ENCODE measurements at places on chromosomes 4 and X.

GRCh38 chrX:7108030-7108429, 39.5 kb upstream of the STS start:
- DNase-seq, result no peak

DNA sequence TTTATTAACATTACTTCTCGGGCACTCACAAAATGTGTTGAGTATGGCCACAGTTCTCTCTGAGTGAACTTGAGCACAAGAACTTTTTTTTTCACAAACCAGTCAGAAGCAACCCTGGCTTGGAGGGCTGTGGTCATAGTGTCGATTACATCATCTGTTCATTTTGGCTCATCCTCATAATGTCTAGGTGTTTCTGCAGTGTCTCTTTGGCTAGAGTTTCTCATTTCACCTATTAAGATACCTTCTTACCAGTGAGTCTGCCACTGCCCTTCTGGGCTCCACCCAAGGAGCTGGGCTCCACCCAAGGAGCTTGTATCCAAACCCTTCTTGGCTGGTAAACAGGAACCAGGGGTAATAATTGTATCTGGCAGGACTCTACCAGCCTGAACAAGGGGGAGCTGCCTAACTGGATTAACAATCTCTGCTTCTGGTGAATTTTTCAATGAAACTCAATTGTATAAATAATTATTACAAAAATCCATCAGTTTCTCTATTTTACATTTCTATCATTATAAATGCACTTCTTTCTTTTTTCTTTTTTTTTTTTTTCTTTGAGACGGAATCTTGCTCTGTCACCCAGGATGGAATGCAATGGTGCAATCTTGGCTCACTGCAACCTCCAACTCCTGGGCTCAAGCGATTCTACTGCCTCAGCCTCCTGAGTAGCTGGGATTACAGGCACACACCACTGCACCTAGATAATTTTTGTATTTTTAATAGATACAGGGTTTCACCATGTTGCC, 667.7 kb upstream of the SLIT2 start:
- no peak for DNase-seq

DNA sequence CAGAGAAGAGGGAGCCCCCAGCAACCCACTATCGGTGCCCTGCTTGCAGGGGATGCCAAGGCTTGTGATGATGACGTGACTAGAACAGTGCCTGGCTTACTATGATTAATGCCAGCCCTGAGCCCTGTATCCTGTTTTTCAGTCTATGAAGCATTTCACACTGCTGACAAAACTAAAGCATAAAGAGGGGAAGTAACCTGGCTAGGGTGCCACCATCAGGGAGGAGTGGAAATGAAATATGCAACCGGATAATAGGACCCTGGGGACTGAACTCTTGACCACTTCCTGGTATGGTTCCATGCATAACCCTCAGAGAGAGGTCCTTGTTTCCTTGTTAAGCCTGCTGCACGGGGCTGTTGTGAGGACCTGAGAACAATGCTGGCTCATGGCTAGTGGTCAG, 50.3 kb downstream of the MED28 start:
- peak; percentile 3 for DNase-seq

DNA sequence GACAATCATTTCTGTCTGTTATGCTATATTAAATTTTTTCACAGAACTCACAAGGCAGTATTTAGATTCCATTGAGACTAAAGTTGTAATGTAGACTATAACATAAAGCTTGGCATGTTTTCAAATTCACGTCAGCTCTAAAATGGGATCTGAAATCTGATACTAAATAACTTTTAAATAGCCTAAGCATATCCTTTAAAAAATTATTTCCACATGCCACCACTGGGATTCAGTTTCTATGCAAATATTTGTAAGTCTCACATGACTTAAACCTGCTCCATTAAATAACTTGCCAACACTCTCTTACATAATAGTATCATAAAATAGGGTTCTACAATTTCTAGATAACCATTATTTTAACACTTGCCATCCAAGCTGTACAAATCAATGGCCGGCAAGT, 32.4 kb downstream of the KLHL8 start:
- DNase-seq, result peak; percentile 14

DNA sequence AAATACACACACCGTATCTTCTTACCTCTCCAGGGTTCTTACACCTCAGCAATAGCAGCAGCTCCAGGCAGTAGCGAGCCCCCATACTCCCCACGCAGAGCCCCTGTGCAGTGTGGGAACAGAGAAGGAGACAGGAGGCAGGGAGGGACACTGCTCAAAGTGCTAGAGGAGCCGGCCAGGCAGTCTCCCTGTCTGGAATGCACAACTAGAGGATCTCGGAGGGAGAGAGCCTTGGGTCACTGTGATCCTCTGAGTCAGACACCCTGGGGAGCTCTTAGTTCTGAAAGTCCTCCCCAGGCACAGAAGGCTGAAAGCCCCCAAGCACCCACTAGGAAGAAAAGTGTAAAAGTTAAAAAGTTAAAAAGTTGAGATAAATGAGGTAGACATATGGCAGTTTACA, 16.0 kb downstream of the AMELX start:
- no peak for DNase-seq

Data from NCI-H526 treated with DMSO at 0.1 percent for 48 hours (cell line).